Amygdala (tissue), 56 donors: ENCODE measurements at places on chromosomes 5 and 9.

- DNase-seq = no peak
Observed at GRCh38 chr9:121271368-121272341, 3.7 kb downstream of the GSN start.

DNA sequence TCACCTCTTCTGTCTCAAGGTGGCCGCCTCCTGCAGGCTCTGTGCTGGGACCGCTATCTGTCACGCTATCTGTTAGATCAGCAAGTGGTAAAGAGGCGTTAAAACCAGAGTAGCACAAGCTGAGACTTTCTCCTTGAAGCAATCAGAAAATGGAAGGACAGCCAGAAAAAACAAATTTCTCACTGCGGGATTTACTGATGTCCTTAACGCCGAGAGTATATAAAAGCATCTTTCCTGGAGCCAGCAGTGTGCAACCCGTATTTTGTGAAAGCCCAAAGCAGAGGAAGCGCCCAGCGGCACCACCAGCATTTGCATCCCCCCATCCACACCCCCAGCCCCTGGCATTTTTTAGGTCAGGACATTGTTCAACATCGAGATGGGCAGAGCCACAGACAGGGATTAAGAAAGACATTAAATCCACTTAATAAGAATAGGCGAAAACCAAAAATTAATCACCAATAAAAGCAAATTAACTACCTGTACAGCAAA, 48.6 kb downstream of the DUSP1 start:
- no peak for DNase-seq

DNA sequence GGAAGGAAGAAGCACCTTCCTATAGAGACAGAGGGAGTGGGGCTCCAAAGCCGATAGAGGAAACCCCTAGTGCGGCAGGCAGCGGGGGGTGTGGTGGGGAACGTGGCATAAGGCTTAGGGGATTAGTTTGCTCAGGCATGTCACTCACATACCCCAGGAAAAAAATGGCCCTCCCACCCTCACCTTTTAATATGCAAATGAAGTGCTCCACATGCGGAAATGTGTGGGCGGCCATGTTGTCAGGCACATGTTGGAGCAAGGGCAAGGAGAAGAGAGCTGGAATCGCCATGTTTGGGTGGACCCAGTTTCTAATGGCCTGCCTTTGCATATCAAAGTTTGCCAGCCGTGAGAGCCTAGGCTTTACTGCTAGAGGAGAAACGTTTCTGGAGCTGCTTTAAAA, 758.8 kb downstream of the NR2F1-AS1 start:
- DNase-seq = no peak

DNA sequence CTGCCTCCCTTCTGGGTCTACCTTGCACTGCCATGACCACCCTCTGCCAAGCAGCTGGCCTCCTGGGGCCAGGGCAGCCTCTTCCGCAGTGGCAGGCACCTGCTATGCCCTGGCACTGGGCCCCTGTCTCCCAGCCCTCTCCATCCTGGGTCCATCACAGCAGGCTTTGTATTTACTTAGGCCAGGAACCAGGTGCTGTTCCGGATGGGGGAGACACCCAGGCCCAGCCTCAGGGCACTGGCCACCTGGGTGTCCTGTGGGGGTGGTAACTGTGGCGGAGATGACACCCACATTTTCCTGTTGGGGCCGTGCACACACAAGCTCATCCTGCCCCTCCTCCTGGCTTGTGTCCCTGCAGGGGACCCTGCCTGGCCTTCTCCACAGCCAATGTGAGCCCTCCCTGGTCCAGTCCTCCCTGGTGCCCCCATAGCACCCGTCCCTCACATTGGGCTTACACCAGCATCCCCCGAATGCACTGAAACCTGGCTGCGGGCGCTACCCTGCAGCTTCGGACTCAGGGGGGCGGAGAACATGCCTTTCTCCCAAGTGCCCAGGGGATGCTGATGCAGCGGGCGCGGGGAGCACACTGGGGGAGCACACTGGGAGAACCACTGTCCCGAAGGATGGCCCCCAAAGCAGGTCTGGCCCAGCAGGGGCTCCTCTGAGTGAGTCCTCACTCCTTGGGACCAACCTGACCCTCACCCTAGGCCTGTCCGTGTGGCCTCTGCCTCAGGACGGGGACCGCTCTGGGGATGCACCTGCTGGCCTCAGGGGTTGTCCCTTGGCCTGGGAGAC, 17.9 kb downstream of the FAM163B start:
- DNase-seq = no peak

DNA sequence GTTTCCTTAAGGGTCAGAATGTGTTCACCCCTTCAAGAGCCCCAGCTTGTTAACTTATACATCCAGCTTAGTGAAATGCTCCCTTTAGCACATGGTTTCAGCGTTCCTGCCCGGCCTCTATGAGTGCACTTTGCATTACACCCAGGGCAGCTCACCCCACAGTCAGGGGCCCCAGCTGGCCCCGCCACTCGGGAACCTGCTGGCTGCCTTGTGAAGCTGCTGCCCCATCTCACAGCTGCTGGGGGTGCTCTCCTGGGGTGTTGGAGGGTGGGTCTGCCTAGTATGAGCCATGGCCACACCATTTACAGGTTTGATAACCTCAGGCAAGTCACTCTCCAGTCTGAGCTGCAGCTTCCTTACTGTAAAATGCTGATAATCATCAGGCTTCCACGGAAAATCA, 32.2 kb downstream of the HRH2 start:
- DNase-seq = no peak

DNA sequence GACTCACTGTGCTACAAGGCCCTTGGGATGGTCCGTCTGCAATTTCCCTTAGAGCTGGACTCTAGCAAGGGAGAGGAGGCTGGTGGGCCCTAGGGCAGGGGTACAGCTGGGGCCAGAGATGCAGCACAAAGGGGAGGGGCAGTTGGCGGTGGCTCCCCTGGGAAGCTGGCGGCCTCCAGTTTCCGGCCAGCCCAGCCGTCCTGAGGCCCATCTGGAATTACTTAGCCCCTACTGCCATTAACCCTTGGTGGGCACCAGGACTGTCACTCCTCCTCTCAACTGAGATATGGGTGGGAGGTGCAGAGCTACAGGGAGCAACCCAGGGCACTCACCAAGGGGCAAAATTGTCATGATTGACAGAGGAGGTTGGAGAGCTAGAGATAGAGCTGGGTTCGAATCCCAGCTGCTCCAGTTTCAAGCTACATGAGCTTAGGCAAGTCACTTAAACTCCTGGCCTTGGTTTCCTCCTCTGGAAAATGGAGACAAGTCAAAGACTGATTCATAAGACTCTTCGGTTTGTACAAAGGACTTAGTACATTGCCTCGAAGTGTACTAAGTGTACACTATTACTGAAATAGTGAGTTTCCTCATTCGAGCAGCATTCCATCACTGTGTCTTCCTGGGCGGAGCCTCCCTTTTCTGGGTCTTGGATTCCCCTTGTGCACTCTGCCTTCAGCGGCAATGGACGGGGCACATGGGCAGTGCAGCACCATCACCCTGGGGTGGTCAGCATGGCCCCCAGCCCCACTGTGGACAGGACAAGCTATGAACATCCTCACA, 2.7 kb upstream of the PDGFRB start:
- no peak for DNase-seq

- no peak for DNase-seq
Observed at GRCh38 chr5:38766151-38766550, 79.7 kb upstream of the OSMR start.

- no peak for DNase-seq
Observed at GRCh38 chr5:2472670-2473069, 278.8 kb downstream of the IRX2 start.

GRCh38 chr5:167777746-167778145, 513.7 kb upstream of the WWC1 start:
- no peak for DNase-seq

DNA sequence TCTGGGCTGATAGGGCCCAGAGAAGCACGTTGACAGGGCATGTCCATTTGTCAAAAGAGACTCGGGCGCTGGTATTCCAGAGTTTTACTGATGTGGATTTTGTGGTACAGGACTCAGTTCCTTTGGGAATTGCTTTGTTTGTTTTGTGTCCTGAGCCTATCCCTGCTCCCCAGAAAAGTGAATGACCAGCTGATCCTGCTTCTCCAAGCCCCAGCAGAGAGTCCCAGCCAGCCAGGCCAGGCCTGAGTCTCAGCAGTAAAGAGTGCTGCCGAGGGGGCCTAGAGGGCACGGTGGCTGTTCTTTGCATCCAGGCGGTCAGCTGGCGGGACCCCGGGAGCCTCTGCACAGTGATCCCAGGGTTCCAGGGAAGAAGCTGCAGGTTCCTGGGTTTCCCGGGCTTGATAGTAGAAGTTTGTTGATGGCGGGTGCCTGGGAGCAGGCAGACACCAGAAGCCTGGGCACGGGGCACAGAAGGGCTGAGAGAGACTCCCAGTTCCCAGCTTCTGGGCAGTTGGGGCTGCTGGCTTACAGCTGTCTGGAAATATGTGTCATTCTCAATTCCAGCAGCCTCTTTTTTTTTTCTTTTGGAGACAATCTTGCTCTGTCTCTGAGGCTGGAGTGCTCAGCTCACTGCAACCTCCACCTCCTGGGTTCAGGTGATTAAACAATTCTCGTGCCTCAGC, 8.7 kb downstream of the PRDM12 start:
- DNase-seq = no peak

- DNase-seq = no peak
Observed at GRCh38 chr5:13816126-13816525, 128.4 kb downstream of the DNAH5 start.

- DNase-seq = no peak
Observed at GRCh38 chr5:115391780-115392179, 95.3 kb upstream of the CCDC112 start.

DNA sequence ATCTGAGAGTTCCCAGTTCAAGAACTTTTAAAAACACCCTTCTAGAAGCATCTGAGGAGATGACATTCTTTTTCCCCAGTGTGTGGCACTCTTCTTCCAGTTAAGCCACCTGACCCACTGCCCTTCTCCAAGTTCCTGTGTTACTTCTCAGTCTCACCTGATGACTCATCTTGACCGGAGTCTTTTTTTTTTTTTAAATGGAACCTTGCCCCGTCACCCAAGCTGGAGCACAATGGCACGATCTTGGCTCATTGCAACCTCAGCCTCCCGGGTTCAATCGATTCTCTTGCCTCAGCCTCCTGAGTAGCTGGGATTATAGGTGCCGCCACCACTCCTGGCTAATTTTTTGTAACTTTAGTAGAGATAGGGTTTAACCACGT, 224.1 kb upstream of the DAB2 start:
- no peak for DNase-seq

DNA sequence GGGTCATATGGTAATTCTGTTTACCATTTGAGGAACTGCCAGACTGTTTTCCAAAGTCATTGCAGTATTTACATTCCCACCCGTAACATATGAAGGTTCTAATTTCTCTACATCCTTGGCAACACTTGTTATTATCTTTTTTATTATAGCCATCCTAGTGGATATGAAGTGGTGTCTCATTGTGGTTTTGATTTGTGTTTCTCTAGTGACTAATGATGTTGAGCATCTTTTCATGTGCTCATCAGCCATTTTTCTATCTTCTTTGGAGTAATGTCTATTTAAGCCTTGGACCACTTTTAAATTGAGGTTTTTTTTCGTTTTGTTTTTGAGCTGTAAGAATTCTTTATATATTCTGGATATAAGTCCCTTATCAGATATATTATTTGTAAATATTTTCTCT, 132.8 kb upstream of the RUSC2 start:
- no peak for DNase-seq

DNA sequence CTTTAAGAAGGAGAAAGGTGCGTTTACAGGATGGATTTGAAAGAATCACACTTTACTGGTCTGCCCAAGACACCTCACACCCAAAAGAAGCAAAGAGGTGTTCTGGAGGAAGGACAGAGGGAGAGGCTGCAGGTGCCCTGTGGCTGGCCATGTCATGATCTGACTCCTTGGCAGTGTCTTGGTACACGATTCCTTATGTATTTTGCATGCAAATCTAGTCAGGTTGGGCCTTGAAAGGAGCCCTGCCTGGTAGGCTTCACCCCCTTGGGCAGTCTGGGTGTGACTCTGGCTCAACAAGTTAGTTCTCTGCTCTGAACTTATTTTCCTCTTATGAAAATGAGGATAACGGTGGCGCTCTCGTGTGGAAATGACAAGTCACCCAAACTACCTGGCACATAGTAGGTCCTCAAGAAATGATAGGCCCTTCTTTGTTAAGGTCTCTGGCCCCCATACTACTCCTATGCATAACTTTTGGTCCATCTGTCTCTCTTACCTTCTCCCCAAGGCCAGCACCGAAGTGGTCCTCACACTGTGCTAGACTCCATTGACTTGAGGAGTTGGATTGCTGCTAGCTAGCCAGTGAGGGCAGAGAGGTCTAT, 212.5 kb downstream of the SEMA6A start:
- DNase-seq = no peak

- DNase-seq = no peak
Observed at GRCh38 chr5:116256717-116257116, 171.9 kb downstream of the COMMD10 start.

GRCh38 chr9:109193974-109194556, 27.0 kb upstream of the FRRS1L start:
- no peak for DNase-seq

DNA sequence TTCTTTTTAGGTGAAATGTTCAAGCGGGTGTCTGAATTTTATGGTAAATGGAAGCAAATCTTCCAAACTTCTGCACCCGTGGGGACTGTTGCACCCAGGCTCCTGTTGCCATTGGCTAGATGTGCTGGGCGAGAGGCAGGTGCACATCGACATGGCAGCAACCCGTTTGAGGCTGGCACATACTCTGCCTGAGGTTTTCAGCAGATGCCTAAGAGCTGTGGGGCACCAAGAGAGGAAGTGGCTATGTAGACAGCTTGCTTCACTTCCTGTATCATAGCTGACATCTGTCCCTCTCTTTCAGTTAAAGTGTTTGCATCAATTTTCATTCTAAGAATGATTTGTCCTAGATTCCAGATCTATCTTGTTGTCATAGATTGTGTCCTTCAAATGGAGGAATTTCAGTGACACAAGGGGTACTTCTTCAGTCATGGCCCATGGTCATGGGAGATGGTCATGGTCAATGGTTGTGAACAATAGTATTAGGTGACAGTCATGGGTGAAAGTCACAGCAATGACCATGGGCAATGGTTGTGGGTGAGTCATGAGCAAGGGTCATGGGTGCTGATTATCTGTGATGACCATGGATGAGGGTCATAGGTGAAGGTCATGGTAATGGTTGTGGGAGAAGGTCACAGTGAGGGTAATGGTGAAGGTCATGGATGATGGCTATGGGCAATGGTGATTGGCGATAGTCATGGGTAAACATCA, 115.1 kb upstream of the IRX4 start:
- no peak for DNase-seq
